Activated effector memory CD4-positive, alpha-beta T cell treated with anti-CD3 and anti-CD28 coated beads, Interleukin-2, amount 50 U/mL, for 16 hours (primary cell): ENCODE measurements at places on chromosomes 11 and 22.

DNA sequence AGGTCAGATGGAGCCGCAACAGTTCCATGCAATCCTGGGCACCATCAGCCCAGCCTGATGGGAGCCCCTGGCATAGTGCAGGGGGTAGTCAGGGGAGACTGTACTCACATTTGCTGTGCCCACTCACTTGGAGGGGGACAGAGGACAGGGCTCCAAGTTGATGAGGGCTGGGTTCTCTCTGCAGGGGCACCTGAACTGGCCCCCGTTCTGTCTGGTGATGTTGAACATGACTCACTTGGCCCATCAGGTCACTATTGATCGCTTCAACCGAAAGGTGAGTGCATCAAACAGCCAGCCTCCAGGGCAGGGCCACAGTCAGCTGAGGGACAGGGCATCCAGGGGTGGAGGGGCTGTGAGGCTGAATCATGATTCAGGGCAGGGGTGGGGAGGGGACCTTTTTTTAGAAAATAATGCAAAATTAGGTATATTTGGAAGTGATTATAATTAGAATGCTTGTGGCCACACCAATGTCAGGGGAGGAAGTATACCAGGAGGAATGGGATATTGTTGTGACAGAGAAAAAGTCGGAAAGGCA is 66.4 kb downstream of the OTOG start:
- peak; percentile 47 for DNase-seq

DNA sequence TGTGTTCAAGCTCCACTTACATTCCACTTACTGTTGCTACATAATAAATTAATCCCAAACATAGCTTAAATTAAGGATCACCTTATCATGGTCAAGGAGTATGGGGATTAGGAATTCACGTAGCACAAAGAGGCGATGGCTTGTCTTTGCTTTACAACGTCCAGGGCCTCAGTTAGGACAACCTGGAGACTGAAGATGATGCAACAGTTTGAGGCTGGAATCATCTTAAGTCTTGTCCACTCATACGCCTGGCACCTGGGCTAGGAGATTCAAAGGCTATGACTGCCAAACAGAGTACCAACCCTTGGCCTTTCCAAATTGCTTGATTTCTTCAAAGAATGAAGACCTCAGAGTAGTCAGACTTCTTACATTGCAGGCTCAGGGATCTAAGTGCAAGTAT is 149.1 kb downstream of the SBF2 start:
- DNase-seq, result no peak

DNA sequence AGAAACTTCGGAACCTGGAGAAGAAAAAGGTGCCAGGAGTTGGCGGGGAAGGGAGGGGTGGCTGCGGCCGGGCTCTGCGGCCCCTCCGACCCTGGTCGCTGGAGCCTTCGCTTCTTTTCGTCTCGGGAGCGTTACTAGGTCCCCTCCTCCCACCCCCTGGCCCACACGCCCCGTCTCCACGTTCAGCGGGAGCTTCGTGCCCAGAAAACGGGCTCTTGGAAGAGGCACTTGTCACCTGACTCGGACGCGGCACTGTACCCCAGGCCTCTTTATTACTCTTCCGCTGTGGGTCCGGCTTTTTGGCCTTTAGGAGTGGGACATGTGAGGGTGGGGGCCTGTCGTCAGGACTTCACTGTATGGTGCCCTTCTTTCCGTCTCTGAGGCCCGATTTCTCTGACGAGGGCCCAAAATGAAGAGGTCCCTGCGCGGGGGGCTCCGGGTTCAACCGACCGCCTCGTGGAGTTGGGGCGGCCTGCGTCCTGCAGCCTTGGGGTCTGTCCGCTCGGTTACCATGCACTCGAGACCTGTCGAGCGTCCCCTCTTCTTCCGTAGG is 1.2 kb downstream of the CAPRIN1 start:
- no peak for DNase-seq

- no peak for DNase-seq
These were observed 76.0 kb upstream of the CARD18 start for GRCh38 chr11:105215528-105215927.

DNA sequence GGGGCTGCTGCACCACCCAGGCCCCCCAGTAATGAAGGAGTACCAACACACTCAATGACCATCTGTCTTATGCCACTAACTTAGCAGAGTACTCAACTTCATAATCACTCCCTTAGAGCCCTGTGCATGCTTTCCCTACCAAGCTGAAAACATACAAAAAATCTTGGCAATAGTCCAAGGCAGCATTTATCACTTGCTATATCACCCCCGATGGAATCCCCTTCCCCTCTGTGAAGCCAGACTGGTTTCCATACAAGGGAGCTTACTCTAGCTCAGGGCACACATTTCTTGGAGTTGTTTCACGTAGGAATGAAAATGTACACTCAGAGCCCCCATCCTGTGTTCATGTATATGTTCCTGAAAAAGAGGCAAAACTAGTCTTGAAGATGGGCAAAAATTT is 301.3 kb upstream of the TENM4 start:
- DNase-seq, result no peak
